ENCODE measurements at places on chromosomes 5 and 9.

GRCh38 chr9:35180801-35181200 lies 19.0 kb downstream of the UNC13B start:
- no peak for DNase-seq

GRCh38 chr5:53291528-53291927 lies 182.0 kb upstream of the MOCS2 start:
- DNase-seq, result no peak

DNA sequence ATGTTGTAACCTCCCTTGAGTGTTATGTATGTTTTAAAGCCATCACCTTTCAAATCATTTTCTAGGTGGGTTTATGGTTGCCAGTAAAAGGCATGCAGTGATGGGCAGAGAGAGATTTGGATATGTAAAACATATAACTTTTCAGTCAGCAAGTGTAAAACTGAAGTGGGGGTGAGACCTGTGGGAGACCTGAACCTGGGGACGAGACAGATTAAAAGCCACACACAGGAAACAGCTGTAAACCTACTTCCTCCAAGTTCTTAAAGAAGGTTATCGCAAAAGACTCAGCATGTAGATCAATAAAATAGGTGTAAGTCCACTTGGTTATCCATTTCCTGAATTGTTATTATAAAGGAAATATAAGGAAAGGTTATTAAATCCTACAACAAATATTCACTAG lies 76.6 kb downstream of the YIPF5 start:
- no peak for DNase-seq

DNA sequence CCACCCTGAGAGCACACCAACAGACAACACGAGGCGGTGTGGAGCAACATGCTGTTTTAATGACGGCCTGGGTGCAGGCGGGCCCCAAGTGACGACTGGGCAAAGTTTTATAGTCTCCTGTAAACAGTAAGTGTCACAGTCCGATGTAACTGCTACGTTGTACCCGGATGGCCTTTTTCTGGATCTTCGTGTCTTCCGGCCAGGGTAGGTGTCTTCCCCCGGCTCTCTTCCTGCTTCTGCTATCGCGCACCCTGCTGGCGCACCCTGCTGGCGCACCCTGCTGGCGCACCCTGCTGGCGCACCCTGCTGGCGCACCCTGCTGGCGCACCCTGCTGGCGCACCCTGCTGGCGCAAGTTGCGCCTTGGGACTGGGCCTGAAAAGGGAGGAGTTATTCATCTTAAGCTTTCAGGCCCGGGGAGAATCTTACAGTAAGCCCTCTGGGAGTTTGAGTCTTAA lies 143.0 kb upstream of the TARS1 start:
- DNase-seq, result no peak

DNA sequence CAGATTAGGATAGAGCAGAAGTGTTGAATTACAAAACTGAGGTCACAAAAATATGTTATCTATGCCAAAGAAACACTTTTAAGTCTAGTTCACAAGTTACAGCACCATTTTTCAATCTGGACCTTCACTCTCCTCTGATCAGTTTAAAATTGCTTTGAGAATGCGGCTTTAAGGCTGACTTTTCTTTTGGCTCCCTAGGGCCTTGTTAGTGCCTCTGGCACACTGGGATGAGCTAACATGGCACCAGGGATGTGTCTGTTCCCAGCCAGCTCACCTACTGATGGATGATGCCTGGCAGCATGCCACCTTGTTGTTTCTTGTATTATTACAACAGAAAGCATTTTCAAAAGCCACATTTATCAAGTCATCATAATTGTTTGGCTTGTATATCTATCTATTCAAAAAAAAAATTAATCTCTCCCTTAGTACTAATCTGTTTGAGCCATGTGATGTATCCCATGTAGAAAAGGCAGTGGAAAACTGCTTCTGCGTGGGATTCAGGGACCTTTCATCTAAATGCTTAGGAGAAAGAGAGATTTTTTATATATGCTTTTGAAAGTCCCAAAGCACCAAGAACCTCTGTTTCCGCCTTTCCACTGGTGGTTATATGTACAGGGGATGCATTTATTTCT lies 46.6 kb downstream of the ADAMTSL1 start:
- DNase-seq, result no peak

- DNase-seq, result no peak
These were observed 978 bp upstream of the BRD3OS start for GRCh38 chr9:134024214-134024792.

GRCh38 chr9:86454701-86455615 lies 100.7 kb upstream of the TUT7 start:
- no peak for DNase-seq

DNA sequence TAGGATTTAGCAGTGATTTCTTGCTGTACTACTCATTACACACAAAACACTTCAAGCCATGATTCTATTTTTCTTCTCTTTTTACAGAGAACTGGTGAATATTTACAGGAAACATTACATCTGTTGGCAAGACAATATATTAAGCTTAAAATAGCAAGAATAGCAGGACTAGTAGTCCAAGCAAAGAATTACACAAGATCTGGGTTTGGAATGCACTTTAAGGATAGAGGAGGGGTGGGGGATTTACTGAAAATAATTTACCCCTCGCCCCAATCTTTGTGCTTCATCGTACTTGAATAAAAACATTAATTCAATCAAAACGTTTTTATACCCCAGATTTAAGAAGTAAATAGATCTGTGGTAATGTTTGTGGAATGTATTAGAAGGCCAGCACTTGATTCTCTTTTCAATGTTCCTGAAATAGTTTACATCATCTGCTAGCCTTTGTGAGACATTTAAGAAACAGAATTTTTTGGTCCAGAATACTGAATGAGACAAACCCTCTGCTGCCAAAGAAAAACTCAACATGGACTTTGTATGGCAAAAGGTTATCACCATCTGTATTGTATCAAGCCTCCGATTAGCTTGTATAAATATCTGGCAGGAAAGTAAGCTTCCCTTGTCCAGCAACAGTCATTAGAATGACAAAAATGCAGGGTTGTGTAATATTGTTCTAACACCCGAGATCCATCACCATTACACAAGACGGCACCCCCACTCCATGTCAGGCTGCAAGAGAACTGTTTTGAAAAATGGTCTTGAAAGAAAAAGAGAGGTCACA lies 23.8 kb downstream of the SVEP1 start:
- no peak for DNase-seq
